ENCODE measurements at places on chromosomes 2 and 18.

GRCh38 chr2:42947809-42948600, 155.6 kb upstream of the HAAO start:
- no peak for DNase-seq

- no peak for DNase-seq
Measured at GRCh38 chr18:44912740-44913478, 232.2 kb downstream of the SETBP1 start.

GRCh38 chr2:73939419-73939818, 12.7 kb downstream of the DGUOK start:
- no peak for DNase-seq

DNA sequence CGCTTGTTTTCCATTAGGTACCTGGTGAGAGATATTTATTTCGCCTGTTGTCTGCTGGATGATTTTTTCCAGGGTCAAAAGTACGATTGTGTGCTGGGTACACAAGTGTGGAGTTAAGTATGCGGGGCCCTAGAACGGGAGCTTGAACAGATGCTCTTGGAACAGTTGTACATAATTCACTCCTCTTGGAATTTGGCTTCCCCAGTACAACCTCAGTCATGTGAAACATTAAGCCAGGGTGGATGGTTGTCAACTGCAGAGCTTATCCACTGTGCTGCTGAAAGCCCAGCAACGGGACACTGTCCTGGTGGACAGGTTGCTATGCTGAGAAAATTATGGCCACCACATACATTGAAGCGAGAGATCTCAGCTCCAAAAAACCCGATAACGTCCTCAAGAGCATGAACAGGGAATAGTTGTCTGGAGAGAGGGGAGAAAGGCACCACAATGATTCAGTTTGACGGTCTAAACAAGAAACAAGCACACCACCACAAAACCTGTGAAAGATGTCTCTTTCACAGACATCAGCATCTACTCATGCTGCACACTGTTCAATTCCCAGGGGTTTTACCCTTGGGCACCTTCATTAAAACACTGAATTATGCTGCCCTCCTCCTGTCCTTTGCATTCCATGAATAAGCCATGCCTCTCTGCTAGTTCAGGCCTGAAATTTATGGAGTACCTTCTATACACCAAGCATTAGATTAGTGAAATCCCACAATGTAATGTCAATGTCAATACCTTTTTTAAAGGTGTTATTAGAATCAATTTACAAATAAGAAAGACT, 176.8 kb upstream of the TRIB2 start:
- DNase-seq, result no peak

DNA sequence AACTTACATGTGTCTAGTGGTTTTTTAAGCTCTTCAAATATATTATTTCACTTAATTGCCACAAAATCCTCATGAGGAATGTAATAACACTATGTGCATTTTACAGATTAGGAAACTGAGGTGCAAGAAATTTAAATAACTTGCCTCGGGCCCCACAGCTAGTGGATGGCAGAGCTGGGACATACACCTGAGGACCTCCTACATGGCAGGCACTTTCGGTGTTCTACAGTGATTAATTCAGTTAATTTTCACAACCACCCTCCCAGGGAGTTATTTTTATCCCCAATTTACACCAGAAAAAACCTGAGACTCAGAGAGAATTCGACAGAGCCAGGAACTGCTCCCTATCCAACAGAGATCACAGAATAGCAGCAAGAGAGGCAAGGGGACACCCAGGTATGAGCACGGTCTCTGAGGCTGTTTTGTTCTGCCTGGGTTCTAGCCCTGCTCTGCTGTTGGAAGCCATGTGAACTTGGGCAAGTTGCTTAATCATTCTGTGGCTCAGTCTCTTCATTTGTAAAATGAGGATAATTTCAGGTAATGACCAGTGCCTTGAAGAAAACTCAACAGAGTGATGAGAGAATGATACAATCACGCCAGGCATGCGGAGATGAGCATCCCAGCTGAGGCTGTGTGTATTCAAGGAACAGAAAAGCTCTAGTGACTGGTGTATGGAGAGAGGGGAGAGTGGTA, 82.3 kb downstream of the MYCN start:
- DNase-seq, result no peak

DNA sequence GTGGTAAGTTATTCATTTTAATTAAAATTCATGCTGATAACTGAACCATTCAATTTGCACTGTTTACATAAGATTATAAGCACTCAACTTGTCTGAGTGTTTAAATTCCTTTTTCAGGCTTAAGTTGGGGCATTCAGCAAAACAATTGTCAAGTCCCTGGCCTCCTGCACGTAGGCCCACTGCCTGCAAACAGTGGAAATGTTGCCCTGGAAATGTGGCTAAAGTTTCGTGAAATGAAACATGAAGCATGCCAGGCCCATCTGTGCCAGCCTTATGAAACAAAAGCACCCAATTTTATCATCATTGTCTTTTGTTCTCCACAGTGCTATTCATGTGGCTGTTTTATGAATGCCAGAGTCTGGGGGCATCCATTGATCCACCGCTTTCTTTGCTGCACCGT, 163.7 kb downstream of the PTGR3 start:
- DNase-seq, result no peak

DNA sequence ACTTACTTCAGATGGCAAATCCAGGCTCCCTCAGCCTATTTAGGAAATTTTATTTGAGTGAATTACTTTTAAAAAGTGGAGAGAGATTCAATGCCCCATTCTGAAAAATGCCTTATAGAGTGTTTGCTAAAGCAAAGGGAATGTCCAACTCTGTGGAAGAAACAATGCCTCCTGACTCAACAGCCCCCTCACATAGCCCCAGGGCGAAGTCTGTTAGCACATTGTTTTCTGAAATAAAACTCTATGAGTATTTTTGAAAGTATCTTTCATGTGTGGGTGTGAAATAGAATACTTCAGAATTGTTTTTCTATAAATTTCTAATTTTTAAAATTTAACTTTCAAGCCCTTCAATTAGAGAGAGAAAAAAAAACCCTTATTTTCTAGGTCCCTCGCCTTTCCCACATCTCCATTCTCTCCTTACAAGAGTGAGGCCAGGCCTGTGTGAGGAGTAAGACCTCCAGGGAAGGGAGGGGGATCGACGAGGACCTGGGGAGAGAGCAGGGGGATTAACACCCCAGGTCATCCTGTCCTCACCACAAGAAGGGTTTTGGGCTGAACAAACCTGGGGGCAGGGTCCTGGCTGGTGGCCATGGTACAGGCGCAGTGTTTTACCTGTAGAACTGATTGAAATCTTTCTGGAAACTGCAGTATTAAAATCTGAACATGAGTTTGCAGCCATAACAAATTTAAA, 141.4 kb downstream of the SNTG2 start:
- no peak for DNase-seq

DNA sequence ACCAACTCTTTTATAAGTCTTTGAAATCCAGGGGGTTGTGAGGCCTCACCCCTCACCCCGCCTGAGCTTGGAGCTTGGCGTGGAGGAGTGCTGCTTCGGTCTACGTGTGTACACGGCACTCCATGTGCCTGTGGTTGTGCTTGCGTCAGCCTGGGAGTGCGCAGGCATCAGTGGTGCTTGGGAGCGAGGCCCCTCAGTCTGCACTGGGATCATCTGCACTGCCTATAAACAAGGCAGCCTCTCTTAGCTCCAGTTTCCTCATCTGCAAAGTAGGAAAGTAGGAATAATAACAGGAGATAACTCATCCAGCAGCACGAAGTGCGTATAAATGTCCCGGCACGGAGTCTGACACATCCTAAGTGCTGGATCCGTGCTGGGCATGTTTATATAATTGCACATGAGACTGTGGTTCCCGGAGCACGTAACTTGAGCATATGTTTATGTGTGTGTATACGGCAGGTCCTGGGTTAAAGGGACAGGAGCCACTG, 1.2 kb downstream of the GYPC start:
- no peak for DNase-seq

All from GM18507 (cell line).